Left ventricle myocardium superior (tissue), 1 donor: ENCODE measurements at places on chromosomes 7 and 10.

- no peak for DNase-seq
Measured at GRCh38 chr7:91435381-91436059, 171.3 kb downstream of the FZD1 start.

GRCh38 chr10:105161767-105162166 is 520.7 kb downstream of the SORCS3 start:
- DNase-seq = no peak

GRCh38 chr10:13842117-13842516 is 255.4 kb downstream of the PRPF18 start:
- no peak for DNase-seq

GRCh38 chr7:94237417-94237816 is 157.3 kb upstream of the COL1A2 start:
- no peak for DNase-seq

DNA sequence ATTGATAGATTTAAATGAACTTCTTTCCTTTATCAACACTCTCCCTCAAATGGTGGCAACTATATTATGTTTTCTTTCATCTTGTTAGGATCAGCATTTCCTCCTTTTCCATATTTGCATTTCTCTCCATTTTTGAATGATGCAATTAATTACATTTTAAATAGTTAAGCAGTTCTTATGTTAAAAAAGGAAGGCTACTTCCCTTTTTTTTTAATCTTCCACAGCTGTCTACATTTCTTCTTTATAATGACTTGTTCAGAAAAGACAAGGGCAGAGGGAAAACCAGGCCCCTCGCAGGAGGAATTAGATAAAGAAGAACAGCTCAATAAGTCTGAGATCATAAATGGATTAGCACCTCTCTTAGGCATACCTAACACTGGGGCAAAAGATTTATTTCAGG is 208.9 kb downstream of the ARL4A start:
- no peak for DNase-seq

GRCh38 chr10:22723783-22724182 is 9.4 kb upstream of the PIP4K2A start:
- no peak for DNase-seq

DNA sequence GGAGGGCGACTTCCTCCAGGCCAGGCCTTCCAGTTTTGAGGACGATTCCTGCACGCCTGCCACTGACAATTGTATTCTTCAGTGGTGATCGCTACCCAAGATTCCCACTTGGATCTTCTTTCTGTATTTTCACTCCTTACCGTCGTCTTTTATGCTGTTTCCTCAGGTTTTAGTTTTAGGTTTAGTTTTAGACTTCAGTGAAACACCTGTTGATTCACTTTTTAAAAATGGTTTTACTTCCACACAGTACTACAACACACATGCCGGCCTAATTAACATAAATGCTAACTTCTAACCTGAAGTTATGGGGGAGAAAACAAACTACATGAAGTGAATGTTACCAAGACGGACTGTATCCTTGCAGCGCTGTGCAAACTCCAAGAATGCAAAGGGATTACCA is 530.6 kb upstream of the MGMT start:
- DNase-seq = no peak
